H4 (cell line): ENCODE measurements at places on chromosomes 3 and 15.

GRCh38 chr3:184662187-184662586 is 49.7 kb downstream of the MAGEF1 start:
- DNase-seq = no peak

DNA sequence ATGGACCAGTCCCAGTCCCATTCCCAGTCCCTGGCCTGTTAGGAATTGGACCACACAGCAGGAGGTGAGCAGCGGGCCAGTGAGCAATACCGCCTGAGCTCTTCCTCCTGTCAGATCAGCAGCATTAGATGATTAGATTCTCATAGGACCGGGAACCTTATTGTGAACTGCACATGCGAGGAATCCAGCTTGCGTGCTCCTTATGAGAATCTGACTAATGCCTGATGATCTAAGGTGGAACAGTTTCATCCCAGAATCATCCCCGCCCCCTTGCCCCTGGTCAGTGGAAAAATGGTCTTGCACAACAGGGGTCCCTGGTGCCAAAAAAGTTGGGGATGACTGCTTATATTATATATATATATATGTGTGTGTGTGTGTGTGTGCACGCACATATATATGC is 63.1 kb downstream of the IFT57 start:
- DNase-seq = no peak

- no peak for DNase-seq
These were observed 459 bp upstream of the ADCY5 start for GRCh38 chr3:123449102-123449996.

- no peak for DNase-seq
These were observed 69.4 kb downstream of the SCN10A start for GRCh38 chr3:38746641-38747040.

GRCh38 chr15:68730471-68730919 is 90.2 kb downstream of the ANP32A start:
- DNase-seq = no peak

DNA sequence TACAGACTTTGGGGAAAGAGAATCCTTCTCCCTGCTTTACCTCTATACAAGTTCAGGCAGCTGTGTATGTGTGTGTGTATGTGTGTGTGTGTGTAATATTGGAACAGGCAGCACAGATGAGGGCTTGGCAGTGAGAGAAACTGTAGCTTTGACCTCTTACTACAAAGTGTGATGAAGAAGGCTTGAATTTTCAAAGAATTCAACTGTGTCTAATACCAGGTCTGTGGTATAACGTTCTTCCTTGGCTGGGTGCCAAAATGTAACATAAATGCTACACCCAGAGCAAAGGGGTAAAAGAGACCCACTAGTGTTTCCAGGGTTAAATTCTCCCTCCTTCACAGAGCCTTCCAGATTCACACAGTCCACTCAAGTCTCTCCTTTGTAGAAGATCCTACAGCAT is 51.1 kb downstream of the CHST2 start:
- DNase-seq = no peak

GRCh38 chr3:185737020-185737419 is 87.8 kb downstream of the IGF2BP2 start:
- no peak for DNase-seq

- DNase-seq = no peak
These were observed 597.3 kb downstream of the UNC13C start for GRCh38 chr15:54575586-54575985.

DNA sequence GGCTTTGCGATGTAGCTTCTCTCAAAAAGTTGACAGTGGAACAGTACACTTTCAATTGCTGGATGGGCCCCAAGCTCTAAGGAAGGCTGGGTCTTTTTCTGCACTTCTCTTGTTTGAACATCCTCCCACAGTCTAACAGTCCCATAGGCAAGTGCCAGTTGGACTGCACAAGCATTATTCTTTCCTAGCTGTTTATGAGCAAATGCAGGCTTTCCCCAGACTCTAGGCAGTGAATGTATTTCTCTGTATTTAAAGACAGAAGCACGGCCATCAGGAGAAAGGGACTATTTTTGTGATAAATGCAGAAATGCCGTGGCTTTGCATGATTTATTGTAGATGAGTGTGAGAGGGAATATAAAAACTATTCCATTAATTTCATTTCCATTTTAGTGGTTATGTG is 539.3 kb upstream of the LMCD1 start:
- no peak for DNase-seq

- DNase-seq = no peak
These were observed 60.9 kb downstream of the NOX5 start for GRCh38 chr15:69075440-69075839.

DNA sequence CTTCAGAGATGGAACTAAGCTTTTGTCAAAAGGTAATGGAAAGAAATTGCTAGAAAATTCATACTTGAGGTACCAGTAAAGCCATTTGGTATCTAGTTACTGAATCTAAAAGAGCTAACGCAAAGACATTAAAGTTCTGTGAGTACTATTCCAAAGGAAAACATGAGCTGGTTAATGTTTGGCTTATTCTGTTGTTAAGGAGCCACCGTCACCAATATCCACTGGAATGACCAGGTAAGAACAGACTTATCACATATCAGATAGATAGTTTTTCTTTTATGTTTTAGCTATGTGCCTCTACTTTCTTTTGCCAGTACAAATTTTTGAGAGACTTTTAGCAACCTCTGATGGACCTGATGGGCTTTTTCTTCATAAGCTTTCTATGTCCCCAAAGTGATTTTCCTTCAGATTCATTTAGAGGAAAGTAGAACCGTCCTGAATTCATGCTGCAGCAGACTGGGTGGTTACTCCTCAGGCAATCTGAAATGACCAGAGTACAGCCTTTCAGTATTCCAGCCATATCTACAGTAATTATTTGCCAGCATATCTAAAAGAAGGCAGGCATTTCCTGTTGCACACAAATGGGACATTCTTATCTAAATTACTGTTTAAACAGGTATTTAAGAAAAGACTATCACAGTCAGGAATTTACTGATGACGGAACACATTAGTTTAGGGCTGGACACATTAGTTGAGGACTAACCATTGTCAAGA is 274.1 kb downstream of the MECOM start:
- no peak for DNase-seq

GRCh38 chr3:140420621-140421357 is 257.1 kb upstream of the TRIM42 start:
- peak; percentile 87 for DNase-seq

DNA sequence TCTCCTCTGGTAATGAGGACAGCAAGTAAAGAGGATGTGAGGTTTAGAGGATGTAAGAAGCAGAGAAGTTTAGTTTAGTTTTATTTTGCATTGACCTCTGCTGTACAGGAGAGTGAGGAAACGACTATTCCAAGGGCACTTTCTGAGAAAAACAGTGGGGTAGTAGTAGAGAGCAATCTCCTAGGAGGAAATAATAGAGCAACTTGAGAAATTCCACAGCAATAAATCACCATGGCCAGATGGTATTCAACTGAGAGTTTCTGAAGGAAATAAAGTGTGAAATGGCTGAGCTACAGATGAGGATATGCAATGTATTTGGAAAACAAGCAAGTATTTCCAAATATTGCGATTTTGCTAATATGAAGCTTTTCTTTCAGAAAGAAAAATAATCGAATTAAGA is 118.9 kb downstream of the DPH6 start:
- DNase-seq = no peak

- DNase-seq = no peak
These were observed 24.7 kb downstream of the PDHB start for GRCh38 chr3:58408906-58409305.

GRCh38 chr3:177463863-177464262 is 266.6 kb upstream of the TBL1XR1 start:
- DNase-seq = no peak

GRCh38 chr15:38042211-38042610 is 107.8 kb downstream of the TMCO5A start:
- no peak for DNase-seq

GRCh38 chr3:44340058-44340395 is 1.5 kb downstream of the TCAIM start:
- DNase-seq = no peak

DNA sequence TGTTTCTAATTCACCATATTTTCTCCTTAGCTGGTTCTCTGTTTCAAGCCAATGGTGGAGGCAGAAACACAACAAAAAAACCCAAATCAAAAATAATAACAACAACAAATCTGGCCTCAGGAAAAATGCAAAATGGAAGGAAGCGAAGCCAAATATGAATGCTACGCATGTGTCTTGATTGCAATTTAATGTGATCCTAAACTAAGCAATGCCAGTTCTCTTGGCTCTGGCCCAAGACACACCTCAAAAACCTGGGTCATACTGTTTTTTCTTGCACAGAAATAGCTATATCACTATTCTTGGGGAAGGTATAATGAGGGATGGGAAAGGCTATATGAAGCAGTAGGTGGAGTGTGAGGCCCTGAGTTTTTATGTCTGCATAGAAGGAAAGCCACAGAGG is 724.7 kb downstream of the AGBL1 start:
- no peak for DNase-seq

DNA sequence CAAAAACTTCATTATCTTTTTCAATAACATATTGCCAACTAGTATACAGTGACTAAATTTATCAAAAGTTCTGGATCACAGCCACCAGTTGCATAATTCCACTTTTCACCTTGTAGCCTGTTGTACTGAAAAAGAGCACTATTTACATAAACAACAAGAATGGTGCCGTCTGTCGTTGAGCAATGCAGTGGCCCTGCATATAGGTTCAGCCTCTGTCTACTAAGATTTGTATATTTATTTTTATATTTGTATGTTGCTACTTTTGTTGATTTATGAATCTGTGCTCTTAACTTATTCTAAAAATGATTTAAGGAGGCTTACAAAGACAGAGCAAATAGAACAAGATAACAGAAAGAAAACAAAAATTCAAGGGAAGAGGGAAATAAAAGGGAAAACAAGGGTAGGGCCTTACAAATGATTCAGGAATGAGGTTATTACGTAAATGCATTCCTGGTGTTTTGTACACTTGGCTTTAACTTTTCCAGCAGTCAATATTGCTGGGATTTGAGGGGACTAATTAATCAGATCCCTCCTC is 257.6 kb upstream of the STT3B start:
- DNase-seq = peak; percentile 11

DNA sequence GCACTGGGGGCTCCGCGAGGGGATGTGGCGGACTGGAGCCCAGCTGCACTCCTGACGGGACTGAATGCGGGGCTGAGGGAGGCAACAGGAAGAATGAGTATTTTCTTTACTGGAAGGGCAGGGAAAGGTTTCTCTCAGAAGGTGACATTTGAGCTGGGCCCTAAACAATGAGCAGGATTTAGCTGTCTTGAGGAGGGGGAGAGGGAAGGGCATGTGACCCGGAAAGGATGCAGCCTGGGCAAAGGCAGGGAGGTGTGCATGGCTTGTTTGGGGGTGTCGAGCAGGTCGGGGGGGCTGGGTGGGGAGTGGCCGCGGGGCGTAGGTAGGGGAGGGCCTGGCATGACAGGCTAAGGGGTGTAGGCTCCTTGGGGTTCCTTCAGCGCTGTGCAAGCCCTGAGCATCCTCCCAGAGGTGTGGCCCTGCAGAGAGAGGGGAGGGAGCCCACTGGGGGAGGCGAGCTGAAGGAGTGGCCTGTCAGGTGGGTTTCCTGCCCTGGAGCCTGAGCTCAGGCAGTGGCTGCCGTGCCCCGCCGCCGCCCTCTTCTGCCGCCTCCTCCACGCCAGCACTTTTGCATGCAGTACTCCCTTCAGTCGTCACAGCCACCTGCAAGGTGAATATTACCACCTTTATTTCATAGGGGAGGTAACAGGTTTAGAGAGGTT is 17.2 kb upstream of the ANKDD1A start:
- no peak for DNase-seq

DNA sequence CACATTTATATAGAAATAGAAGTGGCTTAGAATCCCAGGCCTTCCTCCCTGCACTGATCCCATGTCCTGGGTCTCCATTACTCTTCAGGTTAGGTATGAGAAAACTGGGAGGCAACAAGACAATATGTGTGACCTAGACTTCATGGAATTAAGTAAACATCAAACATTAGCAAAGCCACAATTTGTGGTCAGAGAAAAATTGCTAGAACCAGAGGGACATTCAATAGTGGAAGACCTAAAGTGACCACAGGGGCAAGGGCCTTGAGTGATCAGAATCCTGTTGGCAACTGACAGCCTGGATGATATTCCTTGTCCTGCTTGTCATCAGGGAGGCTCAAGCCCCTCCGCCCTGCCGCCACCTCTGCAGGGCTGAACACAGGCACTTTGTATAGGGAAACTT is 322.8 kb upstream of the CTNNB1 start:
- DNase-seq = no peak

GRCh38 chr3:141477224-141477623 is 9.6 kb upstream of the RASA2 start:
- DNase-seq = peak; percentile 72

DNA sequence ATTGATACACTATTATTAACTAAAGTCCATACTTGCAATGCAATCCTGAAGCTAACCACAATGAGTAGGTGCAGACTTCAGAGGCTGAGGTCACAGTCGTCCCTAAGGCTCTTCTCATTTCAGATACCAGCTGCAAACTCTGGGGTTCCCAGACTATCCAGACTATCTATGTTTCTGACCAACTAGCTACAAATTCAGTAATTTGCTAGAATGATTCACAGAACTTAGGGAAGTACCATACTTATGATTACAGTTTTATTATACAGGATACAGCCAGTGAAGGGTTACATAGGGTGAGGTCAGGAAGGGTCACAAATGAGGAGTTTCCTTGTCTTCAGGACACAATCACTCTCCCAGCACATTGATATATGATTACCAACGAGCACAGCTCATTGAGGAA is 36.5 kb downstream of the PPM1L start:
- no peak for DNase-seq

GRCh38 chr3:58536501-58537411 is at the start of gene ACOX2:
Gene ACOX2 (minus strand): TSS chr3:58537190. CDS start chr3:58535106, 2,084 bp downstream.
- DNase-seq = no peak

GRCh38 chr3:123636431-123636841 is 51.6 kb upstream of the HACD2 start:
- DNase-seq = no peak

DNA sequence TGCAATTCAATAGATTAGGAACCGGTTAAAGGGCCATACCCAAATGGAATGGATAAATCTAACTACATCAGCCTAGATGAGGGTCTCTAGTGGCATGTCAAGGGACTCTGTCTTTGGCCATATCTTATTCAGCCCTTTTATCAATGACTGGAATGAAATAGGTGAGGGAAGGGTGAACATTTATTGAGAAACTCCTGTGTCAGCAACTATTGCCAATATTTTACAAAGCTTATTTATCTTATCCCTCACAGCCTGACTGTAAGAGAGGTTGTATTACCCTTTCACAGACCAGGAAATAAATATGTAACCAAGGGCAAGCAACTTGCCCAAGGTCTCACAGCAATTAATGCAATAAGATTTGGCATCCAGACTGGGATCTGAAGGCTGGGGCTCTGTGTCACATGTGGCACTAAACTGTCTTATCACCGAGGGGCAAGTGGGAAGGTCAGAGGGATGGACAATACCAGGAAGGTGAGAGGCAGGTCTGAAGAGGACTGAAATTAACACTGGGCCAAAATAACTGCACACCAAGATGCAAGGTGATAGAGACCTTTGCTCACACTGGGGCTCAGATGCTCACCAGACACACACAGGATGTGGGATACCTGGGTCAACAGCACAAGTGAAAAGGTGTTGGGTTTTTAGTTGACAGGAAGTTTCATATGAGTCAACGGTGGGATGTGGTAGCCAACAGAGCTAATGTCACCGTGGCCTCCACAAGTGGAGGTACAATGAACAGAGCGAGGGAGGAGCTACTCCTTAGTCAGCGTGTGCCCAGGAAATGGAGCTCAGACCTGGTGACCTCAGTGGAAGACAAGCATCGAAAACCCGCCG is 261.3 kb downstream of the RPLP1 start:
- DNase-seq = peak; percentile 23
